ENCODE measurements at places on chromosomes 1 and 21. TPM values are rescaled to one million over a fixed set of nuclear protein-coding genes. Genes with fewer than 3 reads are reported as not detected.

DNA sequence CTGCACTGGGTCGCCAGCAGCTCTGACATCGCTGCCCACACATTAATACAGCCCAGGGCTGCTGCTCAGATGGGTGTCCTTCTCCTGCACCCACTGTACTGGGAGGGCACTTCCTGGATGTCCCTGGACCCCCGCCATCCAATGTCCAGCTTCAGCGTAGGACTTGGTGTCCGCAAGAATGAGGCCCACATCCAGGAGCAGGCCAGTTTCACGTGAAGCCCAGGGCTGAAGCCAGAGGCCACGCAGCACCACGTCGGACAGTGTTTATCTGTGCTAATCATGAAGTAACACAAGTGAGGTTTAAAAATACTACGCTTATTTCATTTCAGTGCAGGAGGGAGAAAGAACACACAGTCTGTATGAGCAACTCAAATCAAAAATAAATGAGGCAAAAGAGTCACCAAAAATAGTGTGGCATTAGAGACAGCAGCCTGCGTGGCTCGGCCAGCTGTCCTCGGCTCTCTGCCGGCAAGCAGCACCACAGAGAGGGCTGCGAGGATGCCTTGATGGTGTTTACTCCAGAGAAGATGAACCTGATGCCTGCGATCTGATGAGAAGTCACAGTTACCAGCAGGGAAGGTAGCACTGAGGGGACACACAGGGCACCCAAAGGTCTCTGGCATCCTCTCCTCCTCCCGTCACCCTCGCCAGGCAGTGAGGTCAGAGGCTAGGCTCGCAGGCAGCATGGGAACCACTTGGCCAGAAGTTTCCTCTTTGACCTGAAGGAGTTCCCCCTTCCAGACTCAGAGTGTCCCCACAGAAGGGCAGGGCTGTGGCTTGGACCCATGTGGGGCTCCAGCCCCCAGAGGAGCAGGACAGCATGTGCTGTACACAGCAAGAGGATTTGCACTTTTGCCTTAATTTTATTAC, 22.1 kb upstream of the NPHP4 start:
- DNase-seq = no peak

The DTL gene
- 12.6 TPM for total RNA-seq

DNA sequence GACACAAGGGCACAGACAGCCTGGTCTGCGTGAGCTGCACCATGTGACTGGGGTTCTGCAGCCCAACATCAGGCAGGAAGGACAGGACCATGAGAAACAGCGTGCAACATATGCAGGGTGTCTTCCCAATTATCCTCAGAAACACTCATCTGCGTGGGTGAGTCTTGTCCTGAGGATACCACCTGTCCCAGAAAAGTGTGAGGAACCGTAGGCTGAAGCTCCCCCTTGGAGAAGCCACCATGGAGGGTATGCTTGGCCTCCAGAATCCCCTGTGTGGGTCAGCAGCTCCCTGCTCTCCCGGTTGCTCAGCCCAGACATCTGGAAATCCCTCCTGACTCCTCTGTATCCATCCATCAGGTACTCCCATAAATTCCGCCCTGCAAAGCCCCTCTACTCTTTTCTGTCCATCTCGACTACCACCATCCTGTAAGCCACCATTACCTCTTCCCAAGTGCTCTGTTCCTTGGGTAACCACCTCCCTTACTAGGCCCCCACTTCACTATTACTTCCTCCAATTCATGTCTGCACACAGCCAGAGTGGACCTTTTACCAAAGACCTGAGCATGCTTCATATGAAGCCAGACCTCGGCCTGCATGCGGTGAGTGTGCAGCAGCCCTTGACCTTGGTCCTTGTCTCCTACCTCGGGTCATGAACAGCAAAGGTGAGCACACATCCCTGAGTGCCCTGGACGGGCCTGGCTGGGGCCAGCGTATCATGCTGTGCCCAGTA, 33.0 kb downstream of the ETS2 start:
- no peak for DNase-seq

The DPT gene
- not detected for total RNA-seq

The TLCD4 gene
- 0.34 TPM for total RNA-seq

DNA sequence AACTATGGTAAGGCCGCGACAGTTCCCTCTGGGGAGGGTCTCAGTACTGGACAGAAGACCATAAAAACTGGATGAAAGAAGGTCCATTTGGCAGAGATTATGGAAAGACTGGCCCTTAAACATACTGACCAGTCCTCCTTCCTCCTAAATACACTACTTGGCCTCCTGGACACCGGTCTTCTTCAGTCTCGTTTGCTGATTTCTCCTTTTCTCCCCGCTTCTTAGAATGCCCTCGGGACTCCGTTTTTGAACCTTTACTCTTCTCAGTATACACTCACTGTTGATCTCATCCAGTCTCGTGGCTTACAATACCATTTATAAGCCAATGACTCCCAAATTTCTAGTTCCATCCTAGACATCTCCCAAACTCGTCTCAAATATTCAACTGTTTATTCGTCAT, 694 bp upstream of the MRPL9 start:
- DNase-seq = no peak

The BARHL2 gene
- not detected for total RNA-seq

DNA sequence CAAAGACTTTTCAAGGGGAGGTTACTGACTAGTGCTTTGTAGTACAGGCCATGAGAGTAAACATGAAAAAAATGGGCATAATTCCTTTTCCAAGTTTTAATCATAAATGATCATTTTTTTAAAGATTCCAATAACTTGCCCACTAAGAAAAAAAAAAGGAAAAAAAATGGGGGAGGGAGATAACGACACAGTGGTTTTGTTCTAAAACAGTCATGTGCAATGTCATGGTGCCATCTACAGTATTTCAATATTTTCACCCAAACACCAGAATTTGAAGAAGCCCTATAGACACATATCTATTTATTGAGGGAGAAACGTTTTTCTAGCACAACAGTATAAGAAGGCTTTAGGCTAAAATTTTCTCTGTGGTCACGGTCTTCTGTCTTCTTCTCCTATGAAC, 250.2 kb downstream of the LTN1 start:
- peak; percentile 73 for DNase-seq

DNA sequence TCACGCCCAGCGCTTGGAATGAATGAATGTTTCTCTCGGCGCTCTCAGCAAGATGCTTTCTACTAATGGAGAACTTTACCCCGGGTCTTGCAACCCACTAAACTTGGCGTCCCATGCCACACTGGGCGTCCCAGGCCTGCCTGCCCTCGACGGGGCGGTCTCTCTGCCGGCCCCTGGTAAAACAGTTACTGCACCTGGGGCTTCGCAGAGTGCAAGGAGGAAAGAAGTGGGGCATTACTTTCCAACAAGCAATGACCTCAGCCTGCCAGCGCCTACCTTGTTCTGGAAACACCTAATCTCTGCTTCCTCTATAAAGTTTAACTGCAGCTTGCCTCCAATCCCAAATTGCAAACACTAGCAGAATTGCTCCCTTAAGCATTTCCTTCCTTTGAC, 27.8 kb upstream of the NFIA start:
- no peak for DNase-seq

The DCST1 gene
- not detected for total RNA-seq

DNA sequence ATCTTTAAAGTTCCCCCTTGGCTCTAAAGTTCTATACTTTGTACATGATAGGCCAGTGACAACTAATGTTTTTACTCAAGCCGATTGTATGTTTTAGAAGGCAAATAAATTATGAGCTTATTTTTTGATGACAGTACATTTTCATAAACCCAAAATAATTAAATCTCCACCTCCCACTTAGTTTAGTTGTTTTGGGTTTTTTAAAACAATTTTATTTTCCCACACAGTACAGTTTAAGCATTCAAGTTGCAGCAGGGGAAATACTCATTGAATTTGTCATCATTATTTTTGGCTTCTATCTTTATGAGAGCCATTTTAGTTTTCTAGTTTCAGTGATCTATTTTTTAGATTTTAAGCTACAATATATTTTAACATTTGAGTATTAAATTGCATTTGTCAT, 93.6 kb downstream of the OLFML2B start:
- DNase-seq = peak; percentile 13

The SMIM1 gene
- total RNA-seq = 0.56 TPM

DNA sequence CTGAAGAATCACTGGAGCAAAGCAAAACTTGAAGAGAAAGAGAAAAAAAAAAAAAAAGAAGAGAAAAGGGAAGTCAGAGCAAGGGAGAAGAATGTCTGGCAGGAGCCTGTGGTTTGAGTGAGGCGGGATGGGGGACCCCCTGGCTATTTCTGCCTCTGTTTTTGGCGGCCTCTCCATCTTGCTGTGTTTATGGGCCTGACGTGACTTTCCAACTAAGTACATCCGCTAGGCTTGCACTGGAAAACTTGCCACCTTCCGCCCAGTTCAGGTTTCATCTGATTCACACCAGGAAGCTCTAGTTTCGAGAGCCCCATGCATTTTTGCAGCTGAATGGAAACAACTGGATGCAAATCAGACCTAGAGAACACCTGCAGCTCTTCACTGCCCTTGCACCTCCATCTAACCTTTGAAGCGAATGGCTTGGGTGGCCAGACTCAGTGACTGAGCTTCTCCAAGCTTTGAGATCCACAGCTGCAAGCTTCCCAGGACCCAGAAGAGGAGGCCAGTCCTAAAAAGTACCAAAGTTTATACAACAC, 28.0 kb downstream of the TBX15 start:
- no peak for DNase-seq

The DNAJC6 gene
- total RNA-seq = 11.9 TPM

- DNase-seq = peak; percentile 19
Measured at GRCh38 chr1:222785529-222785928, 29.3 kb upstream of the DISP1 start.

- DNase-seq = no peak
Measured at GRCh38 chr1:67463298-67463955, 33.2 kb upstream of the SERBP1 start.

The APCS gene
- not detected for total RNA-seq

The TRIM67 gene
- not detected for total RNA-seq

GRCh38 chr1:41592451-41593125, 108.1 kb upstream of the EDN2 start:
- DNase-seq = no peak

GRCh38 chr1:41418857-41419583, 57.8 kb downstream of the FOXO6 start:
- peak; percentile 85 for DNase-seq

The ADORA1 gene
- 0.19 TPM for total RNA-seq

The PTGFRN gene
- total RNA-seq = 76.4 TPM

DNA sequence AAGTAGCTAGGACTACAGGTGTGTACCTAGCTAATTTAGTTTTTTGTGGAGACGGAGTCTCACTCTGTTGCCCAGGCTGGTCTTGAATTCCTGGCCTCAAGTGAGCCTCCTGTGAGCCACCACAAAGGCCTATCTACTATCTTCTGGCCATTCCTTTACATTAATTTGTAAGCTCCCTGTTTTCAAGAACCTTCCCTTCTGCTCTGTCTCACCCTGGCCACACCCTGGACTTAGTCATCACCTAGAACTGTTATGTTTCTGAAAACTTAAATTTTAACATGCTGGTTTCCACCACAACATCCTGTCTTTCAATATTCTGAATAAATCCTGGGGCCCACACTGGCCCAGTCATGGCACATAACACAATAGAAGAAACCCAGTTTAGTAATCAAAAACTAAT, 4.9 kb upstream of the B4GALT3 start:
- no peak for DNase-seq

The COL11A1 gene
- total RNA-seq = under 0.01 TPM

The C8B gene
- total RNA-seq = not detected

The S100A8 gene
- total RNA-seq = not detected

- peak; percentile 70 for DNase-seq
Measured at GRCh38 chr21:17454315-17455027, 58.4 kb upstream of the CXADR start.

The FAM167B gene
- 2.4 TPM for total RNA-seq

The CCDC24 gene
- 2.2 TPM for total RNA-seq

DNA sequence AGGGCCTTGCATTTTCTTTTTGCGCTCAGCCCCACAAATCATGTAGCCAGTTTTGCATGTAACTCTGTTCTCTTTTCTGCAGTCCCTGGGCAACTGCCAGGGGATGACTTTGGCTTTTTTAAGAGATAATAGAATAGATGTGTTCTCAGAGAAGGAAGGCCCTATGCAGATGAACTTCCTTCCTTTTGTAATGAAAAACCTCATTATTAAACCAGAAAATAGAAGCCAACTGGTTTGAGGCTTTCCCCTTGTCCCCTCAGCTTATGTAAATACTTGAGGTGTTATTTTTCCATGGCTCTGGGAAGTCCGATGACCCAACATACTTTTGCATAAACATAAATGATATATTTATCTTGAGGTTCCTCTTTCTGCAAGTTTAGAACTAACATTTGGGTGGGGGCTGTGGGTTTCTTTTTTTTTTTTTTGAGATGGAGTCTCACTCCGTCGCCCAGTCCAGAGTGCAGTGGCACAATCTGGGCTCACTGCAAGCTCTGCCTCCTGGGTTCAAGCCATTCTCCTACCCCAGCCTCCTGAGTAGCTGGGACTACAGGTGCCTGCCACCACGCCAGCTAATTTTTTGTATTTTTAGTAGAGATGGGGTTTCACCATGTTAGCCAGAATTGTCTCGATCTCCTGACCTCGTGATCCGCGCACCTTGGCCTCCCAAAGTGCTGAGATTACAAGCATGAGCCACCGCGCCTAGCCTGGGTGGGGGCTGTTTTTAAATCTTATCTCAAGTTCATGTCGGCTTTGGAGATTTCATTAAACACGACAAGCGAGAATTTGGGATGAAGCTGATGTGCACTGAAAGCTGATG, 14.4 kb upstream of the FCRL5 start:
- no peak for DNase-seq

DNA sequence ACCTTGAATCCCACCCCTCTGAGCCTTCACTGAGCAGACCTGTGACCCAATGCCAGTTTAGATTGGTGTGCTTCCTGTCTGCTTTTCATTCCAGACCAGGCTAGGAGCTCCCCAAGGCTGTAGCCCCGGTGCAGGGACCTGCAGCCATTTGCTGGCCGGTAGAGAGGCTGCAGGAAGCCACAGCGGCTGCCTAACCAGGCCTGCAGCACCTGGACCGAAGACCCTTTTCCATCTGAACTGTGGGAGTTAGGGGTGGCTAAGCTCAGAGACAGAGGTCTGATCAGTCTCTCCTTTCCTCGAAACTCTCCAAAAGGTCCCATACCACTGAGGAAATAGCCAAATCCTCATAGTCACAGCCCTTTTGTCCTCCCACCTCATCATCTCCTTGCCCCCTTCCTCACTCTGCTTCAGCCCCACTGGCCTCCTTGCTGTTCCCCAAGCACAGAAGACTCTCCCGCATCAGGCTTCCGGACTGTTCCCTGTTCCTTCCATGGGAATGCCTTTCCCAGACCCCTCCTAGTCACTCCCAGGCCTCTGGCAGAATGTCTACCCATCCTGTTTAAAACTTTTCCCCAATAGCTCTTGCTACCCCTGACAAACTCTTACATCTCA, 674 bp upstream of the TTC4 start:
- DNase-seq = no peak

Data from dermis blood vessel endothelial cell (primary cell).